Stimulated activated CD8-positive, alpha-beta memory T cell treated with anti-CD3 and anti-CD28 coated beads, Interleukin-4, amount 100 ng/mL, for 4 hours (primary cell): ENCODE measurements at places on chromosomes 16 and 17.
A peak's percentile ranks its signal among the peaks of the same experiment; 100 is the strongest.

GRCh38 chr17:43713494-43714162 is 45.0 kb downstream of the SOST start:
- no peak for DNase-seq

- no peak for DNase-seq
Measured at GRCh38 chr16:10835281-10835931, 16.8 kb upstream of the TVP23A start.

DNA sequence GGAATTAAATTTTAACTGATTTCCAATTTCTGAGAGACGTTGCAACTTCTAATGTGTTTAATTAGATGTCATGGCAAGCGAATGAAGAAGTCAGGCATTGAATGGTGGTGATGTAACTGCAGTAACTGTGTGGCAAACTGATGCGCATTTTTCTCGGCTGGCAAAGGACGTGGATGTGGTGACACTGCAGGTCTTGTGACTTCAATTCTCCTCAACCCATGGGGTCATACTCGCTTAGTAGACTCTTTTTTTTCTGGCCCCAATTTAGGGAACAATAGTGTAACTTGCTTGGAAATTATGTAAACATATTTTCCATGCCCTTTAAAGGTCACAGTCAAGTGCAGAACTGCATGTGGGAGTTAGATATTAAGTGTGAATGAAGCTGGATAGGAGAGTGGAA is 1.9 kb upstream of the FAM20A start:
- no peak for DNase-seq

DNA sequence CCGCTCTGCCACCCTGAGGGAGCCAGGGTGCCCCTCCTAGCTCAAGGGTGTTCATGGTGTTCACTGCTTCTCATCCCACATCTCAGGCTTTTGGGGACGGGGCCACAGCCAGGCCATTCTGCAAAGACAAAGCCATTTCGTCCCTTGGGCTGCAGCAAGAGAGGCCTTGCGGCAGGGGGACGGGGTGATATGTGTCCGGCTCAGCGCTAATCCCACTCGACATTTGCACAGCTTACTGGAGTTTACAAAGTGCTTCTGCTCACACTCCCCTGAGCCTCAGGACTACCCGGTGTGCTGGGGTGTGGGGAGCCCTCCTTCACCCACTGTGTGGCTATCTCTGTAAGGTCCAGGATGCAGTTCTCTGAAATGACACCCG is 84.3 kb downstream of the RTN4RL1 start:
- DNase-seq: no peak

GRCh38 chr16:67395105-67395457 is 1.8 kb upstream of the TPPP3 start:
- DNase-seq: no peak

- no peak for DNase-seq
Measured at GRCh38 chr17:73042809-73043685, 49.4 kb downstream of the SLC39A11 start.

GRCh38 chr16:67327743-67328142 is 1.1 kb downstream of the LRRC36 start:
- no peak for DNase-seq

DNA sequence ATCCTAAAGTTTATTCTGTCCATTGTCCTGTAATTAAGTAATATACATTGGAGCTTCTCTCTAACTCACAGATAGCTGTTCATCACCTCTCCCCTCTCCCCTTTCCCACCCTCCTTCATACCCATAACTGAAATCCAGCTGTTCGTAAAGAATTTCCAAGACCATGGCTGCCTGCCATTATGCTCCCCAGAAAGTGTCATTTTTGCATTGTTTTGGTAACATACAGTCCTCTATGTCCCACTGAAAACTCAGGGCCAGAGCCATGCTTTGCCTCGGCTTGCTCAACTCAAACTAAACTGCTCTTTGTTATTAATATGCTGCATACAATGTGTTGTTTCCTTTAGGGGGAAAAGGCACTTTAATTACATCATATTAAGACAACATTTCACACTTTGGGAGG is 132.0 kb downstream of the MRTFB start:
- no peak for DNase-seq

- no peak for DNase-seq
Measured at GRCh38 chr17:39625198-39625785, 1.5 kb upstream of the PPP1R1B start.

DNA sequence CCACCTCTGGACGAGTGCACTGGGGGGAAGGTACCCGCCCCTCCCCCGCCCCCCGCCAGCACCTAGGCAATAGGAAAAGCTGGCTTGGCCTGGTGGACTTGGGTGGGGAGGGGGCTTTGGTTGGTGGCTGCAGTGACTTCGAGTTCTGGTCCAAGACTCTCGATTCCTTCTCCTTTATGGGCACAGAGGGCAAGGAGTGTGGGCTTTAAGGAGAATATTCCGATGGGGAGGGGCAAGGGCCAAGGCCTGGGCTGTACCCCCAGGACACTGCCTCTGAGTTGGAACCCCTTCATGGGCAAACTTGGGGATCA is 409 bp downstream of the ACSF2 start:
- DNase-seq: no peak

- no peak for DNase-seq
Measured at GRCh38 chr17:35011671-35012216, 31.4 kb downstream of the LIG3 start.

GRCh38 chr16:89023621-89024511 is 46.9 kb upstream of the CBFA2T3 start:
- DNase-seq: no peak

DNA sequence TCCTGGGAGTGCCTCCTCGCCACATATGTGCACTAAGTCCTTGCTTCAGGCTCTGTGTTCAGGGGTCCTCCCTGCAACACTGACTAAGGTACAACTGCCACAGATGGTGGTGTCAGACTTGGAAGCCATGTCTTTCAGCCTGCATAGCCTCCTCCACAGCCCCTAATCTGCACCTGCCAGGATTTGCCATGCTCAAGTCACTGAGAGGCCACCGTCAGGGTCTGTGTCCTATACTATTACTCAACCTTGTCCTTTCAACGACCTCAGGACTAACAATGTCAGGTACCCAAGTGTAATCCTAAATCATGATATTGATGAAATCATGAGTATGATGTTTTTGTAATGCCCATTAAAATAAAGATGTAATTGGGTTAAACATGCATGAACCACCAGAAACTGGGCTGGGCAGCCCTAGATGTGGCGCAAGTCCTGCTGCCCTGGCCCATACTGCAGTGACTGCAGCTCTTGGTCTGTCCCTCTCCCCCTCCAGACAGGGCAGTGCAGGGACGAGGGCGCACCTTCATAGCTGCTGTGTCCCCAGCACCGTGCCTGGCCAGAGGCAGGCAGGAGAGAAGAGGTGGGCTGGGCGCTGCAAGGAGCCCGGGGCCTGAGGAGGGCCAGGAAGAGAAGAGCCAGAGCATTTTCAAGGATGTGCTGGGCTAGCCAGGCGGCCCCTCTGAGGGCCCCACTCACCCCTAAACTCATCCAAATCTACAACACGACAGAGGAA is 198.0 kb downstream of the ZNF423 start:
- no peak for DNase-seq

DNA sequence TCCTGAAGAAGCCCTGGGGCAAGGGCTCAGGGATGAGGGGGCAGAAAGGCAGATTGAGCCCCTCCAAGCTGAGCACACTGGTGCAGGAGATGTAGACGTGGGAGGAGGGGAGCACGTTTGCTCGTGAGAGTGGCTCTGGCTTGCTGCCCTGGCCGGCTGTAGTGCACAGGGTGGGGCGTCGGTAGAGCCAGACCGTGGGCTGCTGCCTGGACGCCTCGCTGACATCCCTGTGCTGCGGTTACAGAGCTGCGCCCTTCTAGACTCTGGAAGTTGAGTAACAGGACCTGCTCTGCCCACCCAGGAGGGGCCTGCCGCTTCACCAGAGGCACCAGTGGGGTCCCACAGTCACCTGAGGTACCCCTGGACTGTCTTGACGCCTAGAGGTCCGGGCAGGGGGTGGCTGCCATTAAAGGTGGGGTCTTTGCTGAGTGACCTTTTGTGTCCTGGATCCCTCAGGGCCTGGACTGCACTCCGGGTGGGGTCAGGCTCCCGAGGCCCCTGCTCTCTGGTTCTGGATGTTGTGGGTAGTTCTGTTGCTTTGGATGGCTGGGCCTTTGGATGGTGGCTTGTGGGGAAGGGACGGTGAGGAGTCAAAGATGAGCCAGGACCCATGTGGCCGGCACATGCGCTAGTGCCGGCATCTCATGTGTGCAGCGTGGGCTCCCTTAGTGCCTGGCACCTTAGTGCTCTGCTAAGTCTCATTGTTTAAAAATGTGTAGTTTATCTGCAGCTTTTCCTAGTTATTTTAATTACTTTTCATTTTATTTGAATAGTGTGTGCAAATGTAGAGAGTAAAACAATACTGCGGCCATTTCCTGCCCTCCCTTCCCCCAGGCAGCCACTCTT is 41.7 kb downstream of the PGS1 start:
- DNase-seq: no peak

DNA sequence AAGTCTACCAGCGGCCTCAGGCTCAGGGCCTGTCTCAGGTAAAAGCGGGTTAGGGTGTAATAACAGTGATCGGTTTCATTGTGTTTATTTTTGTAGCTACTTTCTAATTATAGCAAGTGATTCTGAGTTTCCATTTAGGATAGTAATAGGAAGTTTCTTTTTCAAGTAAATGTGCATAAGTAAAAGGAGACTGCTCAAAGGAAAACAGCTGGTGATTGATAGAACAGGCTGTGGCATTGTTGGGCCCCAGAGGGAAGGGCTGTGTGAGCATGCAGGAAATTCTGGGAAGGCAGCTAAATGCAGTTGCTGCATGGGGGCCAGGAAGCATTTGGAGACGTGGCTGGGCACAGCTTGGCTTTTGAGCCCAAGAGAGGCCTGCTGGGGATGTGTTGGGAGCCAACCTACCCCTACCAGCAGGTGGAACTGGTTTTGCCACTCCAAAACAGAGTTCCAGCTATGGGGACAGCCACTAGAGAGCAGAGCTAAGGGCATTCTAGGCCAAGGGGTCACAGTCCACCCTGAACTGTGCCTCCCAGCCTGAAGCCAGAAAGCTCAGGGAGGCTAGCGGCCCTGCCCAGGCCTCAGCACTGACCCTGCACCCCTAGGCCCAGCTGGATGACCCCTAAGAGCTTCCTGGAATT is 12.6 kb downstream of the SNX20 start:
- DNase-seq: no peak

GRCh38 chr17:6456914-6457687 is 12.8 kb downstream of the PIMREG start:
- DNase-seq: no peak

DNA sequence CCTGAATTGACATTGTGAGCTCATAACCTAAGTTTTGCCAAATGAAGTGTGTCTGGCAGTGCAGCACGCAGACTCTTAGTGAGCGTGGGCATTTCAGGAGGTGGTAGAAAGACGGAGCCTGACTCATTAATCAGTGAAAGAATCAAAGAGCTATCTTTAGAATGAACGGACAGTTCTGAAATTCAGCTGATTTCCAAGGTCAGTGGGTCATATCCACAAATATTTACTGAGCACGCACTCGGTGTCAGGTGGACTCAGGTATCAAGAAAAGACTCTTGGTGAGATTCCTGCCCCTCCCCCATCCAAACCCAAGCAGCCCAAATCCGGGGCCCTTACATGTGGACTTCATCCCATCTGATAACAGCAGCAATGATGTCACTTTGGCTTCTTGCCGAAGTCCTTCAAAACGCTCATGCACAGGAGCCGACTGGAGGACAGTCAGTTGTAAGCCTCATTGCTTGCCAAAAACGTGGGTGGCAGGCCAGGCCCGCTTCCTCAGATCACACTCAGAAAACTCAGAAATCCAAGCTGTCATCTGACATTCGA is 185.8 kb downstream of the HS3ST3A1 start:
- no peak for DNase-seq

- no peak for DNase-seq
Measured at GRCh38 chr16:12435730-12436129, 368.0 kb downstream of the CPPED1 start.

DNA sequence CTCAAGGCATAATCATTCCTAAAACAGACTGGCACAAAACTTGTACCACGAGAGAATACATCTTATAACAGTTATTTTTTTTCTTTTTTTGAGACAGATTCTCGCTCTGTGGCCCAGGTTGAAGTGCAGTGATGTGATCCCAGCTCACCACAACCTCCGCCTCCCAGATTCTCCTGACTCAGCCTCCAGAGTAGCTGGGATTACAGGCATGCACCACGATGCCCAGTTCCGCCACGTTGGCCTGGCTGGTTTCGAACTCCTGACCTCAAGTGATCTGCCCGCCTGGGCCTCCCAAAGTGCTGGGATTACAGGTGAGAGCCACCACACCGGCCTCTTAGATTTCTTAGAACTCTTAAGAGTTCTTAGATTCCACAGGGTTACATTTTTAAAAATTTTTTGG is 4.1 kb downstream of the NUFIP2 start:
- no peak for DNase-seq

DNA sequence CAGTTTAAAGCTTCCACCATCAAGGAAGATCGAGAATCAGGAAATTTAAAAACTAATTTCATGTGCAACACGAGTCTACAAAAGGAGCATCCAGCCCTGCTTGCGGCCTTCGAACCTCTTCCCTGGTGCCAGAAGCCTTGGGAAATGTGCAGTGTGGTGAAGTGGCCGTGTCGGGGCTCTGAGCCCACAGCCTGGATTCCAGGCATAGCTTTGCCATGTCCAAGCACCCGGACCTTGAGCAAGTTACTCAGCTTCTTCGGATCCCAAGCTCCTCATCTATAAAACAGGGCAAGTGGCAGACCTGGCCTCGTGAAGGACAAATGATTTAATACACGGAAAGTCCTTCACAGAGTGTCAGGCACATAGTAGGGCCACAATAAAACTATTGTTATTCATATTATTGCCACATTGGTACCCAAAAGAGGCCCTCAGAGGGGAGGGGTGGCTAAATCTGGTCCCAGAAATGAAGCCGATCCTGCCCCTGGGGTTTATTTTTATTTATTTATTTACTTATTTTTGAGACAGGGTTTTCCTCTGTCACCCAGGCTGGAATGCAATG is 34.8 kb downstream of the COTL1 start:
- no peak for DNase-seq

DNA sequence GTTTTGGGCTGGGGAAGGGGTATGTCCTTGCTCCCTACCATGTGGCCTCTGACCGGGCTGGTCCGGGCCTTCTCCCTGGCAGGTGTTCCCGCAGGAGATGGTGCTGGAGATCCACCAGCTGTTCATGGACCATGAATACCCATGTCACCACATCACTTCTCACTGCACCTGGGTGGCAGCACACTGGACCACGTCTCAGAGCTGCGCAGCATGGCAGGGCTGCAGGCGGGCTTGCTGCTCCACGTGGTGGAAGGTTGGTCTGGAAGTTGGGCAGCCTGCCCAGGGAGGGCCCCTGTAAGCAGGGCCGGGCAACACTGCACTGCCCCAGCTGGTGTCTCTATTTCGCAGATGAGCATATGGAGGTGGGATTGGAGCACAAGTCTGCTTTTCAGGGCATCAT is 169.5 kb upstream of the ZNF267 start:
- DNase-seq: no peak

DNA sequence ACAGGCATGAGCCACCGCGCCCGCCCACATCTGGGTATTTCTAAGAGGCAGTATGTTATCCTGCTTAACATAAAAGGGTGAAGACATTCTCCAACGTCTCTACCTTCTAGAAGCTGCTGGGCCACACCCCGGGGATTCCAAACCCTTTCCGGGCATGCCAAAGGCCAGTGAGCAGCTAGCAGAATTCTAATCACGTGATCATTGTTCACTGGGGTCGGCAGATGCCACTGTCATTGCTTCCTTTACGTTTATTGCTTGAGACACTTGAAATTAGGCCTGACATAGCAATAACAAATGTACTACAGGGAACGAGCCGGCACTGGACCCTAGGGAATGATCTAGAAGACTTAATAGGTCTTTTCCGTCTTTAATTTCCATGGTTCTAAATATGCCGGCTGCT is 141.2 kb upstream of the ZFHX3 start:
- no peak for DNase-seq

- DNase-seq: peak; percentile 7
Measured at GRCh38 chr16:83899272-83899897, 470 bp downstream of the MLYCD start.

GRCh38 chr17:62597920-62598319 is 29.6 kb upstream of the MRC2 start:
- no peak for DNase-seq
